Hippocampal formation (tissue), 2 donors: ENCODE measurements at places on chromosomes 7 and 10.

DNA sequence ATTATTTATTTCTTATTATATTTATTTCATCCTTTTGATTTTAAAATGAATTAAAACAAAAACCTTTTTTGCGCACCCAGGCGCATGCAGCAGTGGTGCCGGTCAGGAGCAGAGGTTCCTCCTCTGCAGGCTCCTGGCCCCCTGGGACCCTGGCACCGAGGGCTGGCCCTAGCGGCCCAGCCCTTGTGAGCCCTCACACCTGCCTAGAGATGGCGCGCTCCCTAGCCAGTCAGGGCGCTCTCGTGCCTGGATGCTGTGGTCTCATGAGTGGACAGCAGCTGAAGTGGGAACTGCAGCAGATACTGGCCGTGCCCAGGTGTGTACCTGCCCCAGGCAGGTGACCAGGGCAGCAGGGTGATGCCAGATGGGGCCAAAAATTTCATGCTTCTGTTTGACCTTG lies 13.8 kb downstream of the RET start:
- DNase-seq: no peak

GRCh38 chr7:135206941-135207391 lies 4.4 kb downstream of the WDR91 start:
- DNase-seq: no peak

- no peak for DNase-seq
Observed at GRCh38 chr10:28939281-28940157, 262.2 kb downstream of the BAMBI start.

DNA sequence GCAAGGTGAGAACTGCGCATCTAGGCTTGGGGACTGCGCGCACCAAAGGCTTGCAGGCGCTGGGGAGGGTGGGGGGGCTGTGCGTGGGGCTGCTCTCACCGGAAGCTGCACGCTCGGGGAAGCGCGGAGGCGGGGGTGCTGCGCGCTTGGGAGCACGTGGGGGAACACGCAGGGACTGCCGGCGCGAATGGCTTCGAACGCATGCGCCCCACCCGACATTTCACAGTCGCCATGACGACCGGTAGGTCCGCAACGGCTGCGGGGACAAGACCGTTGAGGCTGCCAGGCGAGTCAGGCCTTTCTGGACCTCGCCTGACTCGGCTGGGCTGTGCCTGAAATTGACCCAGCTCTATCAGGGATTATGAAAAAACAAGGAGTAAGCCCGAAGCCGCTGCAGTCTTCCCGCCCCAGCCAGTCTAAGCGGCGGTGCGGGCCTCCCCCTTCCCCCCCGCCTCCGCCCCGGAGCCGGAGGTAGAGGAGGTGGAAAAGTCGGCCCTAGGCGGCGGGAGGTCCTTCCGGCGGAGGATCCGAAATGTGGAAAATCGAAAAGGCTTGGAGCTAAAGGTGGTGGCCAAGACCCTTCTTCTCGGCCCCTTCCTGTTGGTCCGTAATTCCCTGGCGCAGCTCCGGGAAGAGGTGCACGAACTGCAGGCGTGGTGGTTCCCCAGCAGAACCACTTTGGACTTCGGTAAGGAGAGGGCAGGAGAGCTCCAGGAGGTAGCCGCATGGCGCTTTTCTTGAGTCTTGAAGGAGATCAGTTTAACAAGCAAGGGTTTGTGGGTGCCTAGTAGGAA lies 34.9 kb upstream of the STEAP1 start:
- DNase-seq: peak; percentile 14

- no peak for DNase-seq
Observed at GRCh38 chr10:124449170-124450011, 444 bp downstream of the NKX1-2 start.

- DNase-seq: no peak
Observed at GRCh38 chr7:80725181-80725611, 86.8 kb downstream of the CD36 start.

- no peak for DNase-seq
Observed at GRCh38 chr7:132531562-132531961, 44.7 kb downstream of the PLXNA4 start.

GRCh38 chr7:50664937-50665336 lies 99.7 kb upstream of the DDC start:
- no peak for DNase-seq

- DNase-seq: no peak
Observed at GRCh38 chr10:116744163-116744753, 1.9 kb upstream of the HSPA12A start.

- DNase-seq: no peak
Observed at GRCh38 chr7:11540271-11540761, 291.7 kb downstream of the THSD7A start.

GRCh38 chr7:102407910-102408309 lies 11.7 kb downstream of the PRKRIP1 start:
- no peak for DNase-seq

DNA sequence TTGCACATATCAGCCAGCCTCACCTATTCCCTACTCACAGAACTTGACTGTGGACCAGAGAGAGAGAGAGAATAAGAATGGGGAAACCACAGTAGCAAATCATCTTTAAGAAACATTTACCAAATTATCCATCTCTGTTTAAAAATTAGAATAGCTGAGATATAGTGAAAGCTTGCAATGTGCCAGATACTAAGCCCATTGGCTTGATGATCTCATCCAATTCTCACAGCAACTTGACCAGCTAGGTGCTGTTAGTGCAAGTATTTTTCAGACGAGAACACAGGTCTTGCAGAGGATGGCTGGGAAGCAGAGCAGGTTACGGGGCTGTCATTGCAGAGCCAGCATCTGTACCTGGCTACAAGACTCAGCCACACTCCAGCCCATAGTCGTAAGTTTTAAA lies 50.9 kb downstream of the KLF6 start:
- no peak for DNase-seq

DNA sequence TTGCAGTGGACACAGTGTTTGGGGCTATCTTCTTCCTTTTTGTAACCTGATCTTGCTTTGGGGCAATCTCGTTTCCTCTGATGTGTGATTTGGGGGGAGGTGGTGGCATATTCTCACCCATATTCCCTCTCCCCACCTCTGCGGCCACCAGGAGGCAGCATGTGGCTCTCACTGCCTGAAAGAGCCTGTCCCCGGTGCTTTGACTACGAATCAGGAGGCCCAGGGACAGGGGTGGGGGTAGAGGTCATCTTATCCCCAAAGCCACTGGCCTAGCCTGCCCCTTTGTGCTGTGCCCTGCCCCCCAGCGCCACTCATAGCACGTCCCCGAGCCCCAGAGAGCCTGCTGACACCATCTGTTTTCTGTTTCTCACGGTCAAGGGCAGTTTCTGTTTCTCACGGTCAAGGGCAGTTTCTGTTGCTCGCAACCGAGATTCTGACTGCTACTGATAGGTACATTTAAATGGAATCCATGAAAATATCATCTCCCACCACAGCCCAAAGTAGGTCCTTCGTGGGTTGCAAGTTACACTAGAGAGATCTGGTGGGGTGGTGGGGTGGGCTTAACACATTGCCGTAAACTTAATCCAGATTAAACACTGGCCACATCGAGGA lies 28.2 kb downstream of the PHYH start:
- no peak for DNase-seq

DNA sequence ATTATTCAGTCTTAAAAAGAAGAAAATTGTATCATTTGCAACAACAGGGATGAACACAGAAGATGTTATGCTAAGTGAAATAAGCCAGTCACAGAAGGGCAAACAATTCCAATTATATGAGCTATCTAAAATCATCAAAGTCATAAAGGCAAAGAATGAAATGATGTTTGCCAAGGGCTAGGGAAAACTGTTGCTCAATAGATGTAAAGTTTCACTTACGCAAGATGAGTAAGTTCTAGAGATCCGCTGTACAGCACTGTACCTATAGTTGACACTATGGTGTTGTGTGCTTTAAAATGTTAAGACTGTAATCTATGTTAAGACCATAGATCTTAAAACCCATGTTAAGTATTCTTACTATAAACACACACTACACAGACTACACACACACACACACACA lies 904.6 kb upstream of the LRRN3 start:
- no peak for DNase-seq

GRCh38 chr10:55550236-55550635 lies 749.2 kb upstream of the PCDH15 start:
- no peak for DNase-seq

DNA sequence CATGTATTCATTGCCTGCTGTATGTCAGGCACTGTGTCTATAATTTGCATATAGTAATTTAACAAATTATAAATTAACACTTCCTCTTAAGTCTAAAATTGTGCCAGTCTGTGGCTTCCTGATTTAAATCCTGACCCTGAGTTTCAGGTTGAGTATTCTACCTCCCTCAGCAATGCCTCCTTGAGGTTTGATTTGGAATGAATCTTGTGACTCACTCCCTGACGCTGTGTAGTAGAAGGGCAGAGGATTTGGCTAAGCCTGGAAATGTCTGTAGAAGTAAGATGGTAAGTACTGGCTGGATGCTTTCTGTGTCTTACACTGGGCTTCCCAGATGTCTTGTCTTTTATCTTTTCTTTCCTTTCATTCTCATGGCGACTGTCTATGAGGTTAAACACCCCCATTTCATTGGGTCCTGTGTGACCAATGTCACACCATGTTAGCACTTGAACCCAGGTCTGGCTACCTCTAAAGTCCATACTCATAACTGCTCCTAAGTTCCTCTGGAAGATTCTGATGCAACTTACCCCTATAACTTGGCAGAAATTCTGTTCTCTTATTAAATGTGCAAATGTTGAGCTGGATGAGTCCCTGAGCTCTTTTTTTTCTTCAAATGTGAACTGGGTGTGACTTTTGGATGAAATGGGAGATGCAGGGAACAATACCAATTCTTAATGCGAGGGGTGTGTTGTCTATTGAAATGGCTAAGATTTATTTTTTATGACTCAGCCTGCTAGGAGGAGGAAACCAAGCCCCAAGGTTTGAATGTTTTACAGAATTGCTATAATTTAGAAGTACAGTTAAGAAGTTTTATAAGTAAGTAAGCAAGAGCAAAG lies 48.5 kb downstream of the PLCE1 start:
- DNase-seq: no peak

- no peak for DNase-seq
Observed at GRCh38 chr10:3702056-3702546, 82.9 kb downstream of the KLF6 start.

- no peak for DNase-seq
Observed at GRCh38 chr7:112721366-112721765, 68.8 kb downstream of the TMEM168 start.

DNA sequence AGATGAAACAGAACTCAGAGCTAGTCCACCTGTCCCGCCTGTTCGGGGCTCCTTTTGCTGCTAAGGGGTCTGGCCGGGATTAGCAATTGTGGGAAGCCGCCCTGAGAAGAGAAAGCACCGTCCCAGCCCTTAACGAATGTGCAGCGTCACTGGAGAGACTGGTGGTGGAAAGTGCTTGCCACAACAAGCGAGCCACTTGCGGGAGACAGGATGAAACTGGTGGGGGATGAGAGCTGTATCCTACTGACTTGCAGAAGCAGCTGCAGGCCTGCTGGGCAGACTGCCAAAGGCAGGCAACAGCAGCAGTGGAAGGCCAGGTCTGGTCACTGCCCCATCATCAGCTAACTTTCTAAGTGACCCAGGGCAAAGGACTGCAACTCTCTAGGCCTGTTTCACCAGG lies 95.4 kb downstream of the FAM53B start:
- peak; percentile 47 for DNase-seq

GRCh38 chr10:43978091-43978490 lies 329.4 kb upstream of the ZNF32 start:
- no peak for DNase-seq

- no peak for DNase-seq
Observed at GRCh38 chr7:134777470-134777869, 2.0 kb upstream of the CALD1 start.

DNA sequence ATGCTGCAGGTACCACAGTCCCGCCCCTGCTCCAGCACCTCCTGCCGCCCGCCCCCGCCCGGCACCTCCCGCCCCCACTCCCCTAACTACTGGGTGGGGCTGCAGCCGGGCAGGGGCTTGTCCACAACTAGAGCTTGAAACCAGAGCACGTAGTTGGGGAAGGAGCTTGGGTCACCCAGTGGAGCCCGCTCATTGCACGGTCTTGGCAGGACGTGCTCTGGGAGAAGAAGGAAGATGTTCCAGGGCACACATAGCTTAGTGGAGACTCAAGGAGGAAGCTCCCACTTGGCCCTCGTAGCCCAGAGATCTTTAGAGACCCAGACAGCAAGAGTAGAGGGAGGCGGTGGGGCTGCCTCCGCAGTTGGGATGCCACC lies 692 bp downstream of the IGFBP1 start:
- DNase-seq: no peak

GRCh38 chr7:3897430-3898372 lies 596.6 kb downstream of the SDK1 start:
- DNase-seq: no peak

GRCh38 chr7:141071855-141072547 lies 1.9 kb upstream of the TMEM178B start:
- DNase-seq: no peak

DNA sequence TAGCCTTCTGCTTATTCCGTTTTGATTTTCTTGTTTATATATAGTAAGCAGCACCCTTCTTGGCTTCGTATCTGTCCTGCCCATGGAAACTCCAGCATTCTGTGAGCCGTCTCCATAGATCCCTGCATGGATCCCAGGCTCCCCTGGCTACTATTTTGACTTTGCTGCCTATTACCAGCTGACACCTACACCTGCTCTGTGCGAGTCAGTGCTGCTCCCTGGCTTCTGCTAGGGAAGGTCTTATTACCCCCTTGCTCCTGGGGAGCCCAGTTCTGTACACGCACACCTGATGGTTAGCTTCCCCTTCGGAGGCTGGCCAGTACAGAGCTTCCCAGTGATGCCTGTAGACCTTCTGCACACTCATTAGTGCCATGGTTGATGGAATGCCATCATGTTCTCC lies 35.4 kb downstream of the NACAD start:
- DNase-seq: no peak

GRCh38 chr7:132932296-132933071 lies 149.4 kb downstream of the CHCHD3 start:
- no peak for DNase-seq

DNA sequence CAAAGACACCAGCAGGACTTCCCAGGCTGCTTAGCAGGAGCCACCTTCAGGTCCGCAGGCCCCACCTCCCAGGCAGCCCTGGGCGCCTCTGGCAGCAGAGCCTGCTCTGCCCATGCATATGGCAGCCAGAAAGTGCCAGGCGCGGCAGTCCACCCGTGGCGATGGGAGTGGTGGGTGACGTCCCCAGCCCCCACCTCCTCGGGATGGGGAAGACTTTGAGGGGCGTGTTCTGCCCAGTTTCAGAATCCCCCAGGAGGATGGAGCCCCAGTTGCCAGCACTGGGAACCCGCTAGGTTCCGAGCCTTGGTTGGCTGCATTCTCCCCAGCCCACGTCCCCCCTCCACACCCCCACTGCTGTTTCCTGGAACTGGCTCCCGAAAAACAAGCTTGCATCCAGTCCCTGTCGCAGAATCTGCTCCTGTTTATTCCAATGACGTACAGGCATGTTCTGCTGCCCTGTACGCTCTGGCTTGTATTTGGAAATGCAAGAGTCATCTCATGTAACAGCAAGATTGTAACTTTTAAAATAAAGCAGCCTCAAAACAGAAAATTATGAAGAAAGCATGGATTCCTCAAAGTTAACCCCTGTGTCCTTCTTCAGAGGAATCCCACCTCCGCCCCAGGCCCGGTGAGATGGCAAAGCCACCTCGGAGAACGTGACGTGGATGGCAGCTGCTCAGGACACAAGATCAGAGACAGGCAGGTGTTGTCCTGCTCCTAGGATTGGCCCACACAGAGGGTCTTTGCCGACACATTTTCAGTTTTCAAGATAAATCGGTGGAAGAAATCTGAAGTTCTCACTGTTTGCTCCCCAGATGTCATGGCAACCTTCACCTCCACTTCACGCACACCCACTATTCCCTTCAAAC lies 87.8 kb upstream of the PPP2R2D start:
- DNase-seq: no peak
